ENCODE measurements at places on chromosomes 1 and 21.

- no peak for DNase-seq
Observed at GRCh38 chr1:36383240-36383639, 2.5 kb downstream of the STK40 start.

GRCh38 chr1:155719703-155720102, 30.8 kb downstream of the DAP3 start:
- no peak for DNase-seq

DNA sequence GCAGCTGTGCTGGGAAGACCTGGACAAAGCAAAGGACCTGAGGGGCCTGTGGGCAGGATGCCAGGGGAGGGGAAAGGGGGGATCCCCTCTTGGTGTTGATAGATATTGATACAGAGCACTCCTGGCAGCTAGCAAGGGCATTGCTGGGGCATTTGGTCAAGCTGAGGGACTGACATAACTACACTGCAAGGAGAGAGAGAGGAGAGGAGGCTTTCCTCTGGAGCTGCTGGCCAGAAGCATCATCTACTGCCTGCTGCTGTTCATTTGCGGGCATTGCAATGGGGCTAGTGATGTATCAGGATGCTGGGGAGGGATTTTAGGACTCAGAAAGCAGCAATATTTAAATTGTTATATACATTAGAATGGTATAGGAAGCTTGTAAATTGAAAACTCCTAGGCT, 142.0 kb downstream of the ZNF648 start:
- DNase-seq = no peak

GRCh38 chr1:183165456-183165855, 20.6 kb upstream of the LAMC2 start:
- no peak for DNase-seq

GRCh38 chr1:5901841-5902240, 90.4 kb downstream of the NPHP4 start:
- no peak for DNase-seq

GRCh38 chr1:183137782-183138181, 48.3 kb upstream of the LAMC2 start:
- no peak for DNase-seq

DNA sequence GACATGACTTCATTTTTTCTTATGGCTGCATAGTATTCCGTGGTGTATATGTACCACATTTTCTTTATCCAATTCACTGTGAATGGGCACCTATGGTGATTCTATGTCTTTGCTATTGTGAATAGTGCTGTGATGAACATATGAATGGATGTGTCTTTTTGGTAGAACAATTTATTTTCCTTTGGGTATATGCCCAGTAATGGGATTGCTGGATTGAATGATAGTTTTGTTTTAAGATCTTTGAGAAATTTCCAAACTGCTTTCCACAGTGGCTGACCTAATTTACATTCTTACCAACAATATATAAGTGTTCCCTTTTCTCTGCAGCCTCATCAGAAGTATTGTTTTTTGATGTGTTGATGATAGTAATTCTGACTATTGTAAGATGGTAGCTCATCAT, 361.7 kb upstream of the SGIP1 start:
- DNase-seq = no peak

GRCh38 chr1:66521721-66522365, 12.1 kb upstream of the SGIP1 start:
- no peak for DNase-seq

DNA sequence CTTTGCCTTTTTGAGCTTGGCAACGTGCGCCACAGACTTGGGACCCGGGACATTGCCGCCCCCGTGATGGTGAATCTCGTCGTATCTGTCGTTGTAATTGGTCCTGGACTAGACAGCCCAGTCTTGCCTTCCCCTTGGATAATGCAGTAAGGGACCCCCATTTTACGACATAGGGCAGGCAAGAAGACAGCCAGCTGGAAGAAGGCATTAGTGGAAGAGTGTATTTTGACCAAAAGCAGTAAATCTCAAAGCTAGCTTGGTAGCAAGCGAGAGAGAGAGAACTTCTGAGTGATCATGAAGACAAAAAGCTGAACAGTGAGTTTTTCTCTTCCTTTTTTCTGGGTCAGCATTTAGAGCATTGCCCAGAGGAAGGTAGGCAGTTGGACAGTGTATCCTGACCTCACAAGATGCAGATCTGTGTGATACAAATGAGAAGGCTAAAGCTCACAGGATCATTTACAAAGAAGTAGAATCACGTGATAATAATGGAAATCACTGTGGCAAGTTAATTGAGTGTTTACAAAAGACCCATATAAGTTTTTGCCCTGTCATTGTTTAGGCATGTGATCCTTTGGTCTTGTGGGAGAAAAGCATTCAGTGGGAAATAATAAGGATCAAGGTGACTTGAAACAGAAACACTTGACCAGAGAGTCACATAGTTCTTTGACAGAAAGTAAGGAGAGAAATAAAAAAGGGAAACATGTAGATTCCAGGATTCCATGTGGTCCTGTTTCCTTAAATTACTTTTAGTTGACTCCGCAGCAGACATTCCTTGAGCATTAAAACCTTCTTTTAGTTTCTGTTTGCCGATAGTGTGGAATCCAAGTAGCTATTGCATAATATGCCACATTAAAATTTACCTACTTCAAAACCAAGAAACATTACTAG, 66.3 kb downstream of the CNST start:
- no peak for DNase-seq

GRCh38 chr1:244836584-244836983, 1.1 kb downstream of the COX20 start:
- no peak for DNase-seq

GRCh38 chr21:31136891-31137290, 98.6 kb upstream of the KRTAP19-8 start:
- DNase-seq = no peak

DNA sequence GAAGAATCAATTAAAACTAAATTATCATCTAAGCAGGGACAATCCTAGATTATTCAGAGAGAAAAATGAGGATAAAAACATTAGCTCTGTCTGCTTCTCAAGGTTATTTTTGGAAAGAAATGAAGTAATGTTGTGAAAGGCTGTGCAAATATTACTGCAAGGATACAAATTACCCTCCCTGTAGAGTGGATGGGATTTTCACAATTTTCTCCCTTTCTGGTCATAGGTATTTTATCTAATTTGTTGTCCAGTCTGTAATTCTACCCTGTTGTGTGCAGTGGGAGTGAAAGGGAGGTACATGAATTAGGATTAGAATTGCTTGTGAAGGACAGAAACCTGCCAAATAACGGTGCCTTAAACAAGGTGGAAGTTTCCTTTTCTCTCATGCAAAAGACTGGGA, 54.7 kb downstream of the MAP3K7CL start:
- DNase-seq = no peak

DNA sequence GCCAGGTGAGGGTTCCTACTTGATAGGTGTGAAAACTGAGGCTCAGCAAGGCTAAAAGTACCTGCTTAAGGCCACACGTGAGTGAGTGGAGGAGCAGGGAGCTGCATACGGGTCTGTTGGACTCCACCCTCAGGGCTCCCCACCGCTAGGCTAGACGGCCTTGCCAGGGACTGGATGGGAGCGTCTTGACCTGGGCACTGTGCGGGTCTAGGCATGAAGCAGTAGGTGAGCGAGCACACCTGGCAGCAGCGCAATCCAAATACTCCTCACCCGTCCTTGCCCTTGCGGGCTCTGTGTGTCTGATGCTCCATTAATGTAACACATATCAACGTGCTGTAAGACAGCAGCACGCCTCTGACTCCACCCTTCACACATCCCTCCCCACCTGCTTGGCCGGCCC, 94.0 kb downstream of the LACTBL1 start:
- no peak for DNase-seq
